Lung microvascular endothelial cell (primary cell): ENCODE measurements at places on chromosomes 2 and 18.

GRCh38 chr2:98669675-98670074 is 61.3 kb downstream of the MGAT4A start:
- DNase-seq = peak; percentile 48

DNA sequence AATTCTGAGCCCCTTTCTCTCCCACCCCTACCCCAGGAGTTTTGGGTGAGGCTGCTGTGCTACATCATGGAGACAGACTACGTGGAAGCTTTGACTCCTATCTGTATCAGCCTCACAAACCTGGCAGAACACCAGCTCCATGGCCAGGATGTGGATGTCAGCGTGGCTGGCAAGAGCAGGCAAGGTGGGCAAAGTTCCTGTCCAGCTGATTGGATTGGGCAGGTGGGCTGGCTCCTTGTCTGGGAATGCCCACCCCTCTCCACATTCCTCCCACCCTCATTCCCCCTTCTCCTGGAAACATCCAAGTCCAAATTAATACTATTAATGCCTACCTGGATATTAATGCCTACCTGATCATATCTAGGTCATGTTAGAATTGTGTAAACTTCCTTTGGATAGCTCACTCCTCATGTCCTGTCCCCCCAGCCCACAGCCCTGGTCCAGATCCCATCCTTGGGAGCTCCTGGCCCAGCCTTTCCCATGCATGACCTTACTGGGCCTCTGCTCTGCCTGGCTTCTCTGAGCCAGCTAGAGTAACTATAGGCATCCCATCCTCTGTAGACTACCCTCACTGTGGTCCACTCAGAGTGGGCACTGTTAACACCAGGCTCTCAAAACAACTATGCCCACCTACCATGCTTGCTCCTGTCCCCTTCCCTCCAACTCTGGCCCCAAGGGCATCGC is 24.1 kb downstream of the MROH2A start:
- DNase-seq = no peak

- no peak for DNase-seq
Measured at GRCh38 chr2:27079233-27080139, 1.1 kb downstream of the EMILIN1 start.

- DNase-seq = no peak
Measured at GRCh38 chr2:47767497-47767844, 15.5 kb upstream of the MSH6 start.

DNA sequence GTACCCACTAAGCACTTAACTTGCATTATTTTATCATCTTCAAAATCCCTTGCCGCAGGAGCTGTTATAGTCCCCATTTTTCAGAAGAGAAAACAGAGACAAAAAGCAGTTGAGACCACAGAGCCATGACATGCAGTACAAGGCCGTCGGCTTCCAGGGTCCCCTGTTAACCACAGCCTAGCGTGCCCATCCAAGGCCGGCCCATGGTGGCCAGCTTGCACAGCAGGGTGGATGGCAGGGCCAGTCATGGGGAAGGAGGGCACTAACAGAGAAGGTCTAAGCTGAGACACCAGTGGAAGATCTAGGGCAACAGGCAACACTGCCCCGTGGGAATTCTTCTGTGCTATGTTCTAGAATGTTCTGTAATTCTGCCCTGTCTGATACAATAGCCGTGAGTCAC is 192.6 kb upstream of the ID2 start:
- no peak for DNase-seq

DNA sequence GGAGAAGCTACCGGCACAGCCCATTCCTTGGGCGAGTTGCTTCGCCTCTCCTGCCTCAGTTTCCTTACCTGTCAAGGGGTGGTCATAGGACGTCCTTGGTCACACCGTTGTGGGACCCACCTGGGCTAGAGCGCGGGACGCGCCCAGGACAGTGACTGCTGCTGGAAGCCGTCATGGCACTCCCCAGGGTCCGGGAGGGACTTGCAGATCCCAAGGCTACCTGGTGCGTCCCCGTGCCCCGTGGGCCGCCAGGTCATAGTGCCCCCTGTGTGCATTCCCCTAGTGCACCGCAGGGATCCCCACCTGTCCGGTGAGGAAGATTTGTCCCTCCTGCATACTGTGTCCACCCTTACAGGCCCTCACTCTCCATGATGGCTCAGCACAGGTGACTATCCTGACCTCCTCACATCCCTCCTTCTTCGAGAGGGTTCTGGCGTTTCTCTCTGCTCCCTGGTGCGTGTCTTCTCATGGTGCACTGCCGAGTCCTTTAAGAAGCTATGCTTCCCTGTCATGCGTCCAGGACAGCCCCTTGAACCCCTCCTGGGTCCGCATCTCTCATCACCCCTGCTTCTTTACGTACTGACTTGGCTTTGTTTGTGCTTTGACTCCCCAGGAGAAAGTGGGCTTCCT is 886 bp upstream of the STK25 start:
- no peak for DNase-seq

- DNase-seq = no peak
Measured at GRCh38 chr2:207258263-207258991, 92.7 kb upstream of the KLF7 start.

DNA sequence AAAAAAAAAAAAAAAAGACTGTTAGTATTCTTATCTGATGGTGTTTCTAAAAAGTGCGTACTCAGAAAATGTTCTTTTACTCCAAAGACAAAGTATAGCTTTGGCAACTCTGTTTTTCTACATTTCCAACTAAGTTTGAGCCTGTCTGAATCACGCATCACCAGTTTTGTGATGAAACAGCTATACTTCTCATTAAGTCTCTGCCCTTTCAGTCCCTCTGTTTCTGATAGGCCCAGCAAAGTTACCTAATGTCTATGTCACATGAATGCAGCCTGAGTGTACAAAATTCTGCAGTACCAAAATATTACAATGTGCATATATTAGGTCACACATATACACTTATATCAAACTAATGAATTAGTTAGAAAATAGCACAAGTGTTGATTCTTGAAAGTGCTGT is 22.4 kb downstream of the TWSG1 start:
- DNase-seq = no peak

- no peak for DNase-seq
Measured at GRCh38 chr18:79517341-79517740, 121.6 kb downstream of the NFATC1 start.

- DNase-seq = no peak
Measured at GRCh38 chr2:96824079-96824870, 8.2 kb downstream of the CNNM3 start.

DNA sequence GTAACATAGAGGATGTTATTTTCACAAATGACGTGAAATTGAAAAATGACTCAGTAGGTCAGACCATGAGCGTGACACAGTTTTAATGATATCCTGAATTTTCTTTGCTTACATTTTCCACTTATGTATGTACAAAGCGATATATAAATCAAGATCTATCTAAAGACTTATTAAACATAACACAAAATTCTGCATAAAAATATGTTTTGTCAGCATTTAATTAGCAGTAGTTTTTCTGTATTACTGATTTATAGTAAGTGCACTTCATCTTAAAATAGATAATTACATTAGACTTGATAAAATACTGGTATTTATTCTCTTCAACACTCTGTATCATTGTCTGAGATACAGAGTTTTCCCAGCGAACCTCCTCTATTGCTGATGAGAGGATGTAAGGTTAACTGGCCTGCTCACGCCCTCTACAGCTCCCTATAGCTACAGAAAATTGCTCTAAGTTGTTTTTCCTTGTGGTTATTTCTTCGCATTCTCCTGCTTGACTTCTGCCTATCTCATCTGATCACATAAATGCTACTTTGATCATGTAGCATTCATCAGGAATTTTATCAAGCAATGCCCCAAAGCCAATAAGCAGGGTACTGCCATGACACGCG is 548.8 kb upstream of the REG3G start:
- no peak for DNase-seq

GRCh38 chr2:215917953-215918620 is 95.3 kb downstream of the MREG start:
- peak; percentile 7 for DNase-seq
